ENCODE measurements at places on chromosomes 2 and 18.

DNA sequence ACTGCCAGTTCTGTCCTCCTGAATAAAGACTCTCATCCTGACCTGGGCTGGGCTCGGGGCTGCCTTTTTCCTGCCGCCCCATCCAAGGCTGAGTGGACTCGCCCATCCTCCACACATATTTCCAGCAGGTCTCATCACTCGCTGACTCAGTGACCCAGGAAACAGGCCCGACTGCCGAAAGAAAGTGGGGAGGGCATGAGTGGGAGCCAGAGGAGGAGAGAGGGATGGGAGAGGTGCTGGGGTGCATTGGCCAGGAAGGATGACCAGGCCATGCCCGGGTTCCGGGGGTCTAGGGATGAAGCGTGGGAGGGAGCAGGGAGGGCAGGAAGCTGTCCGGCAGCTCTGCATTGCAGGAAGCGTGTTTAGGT lies 66.7 kb downstream of the TWIST2 start:
- DNase-seq: no peak

- DNase-seq: no peak
These were observed 662.3 kb downstream of the SATB2 start for GRCh38 chr2:198795419-198795818.

- DNase-seq: no peak
These were observed 90.2 kb downstream of the ZNF521 start for GRCh38 chr18:25261768-25262167.

DNA sequence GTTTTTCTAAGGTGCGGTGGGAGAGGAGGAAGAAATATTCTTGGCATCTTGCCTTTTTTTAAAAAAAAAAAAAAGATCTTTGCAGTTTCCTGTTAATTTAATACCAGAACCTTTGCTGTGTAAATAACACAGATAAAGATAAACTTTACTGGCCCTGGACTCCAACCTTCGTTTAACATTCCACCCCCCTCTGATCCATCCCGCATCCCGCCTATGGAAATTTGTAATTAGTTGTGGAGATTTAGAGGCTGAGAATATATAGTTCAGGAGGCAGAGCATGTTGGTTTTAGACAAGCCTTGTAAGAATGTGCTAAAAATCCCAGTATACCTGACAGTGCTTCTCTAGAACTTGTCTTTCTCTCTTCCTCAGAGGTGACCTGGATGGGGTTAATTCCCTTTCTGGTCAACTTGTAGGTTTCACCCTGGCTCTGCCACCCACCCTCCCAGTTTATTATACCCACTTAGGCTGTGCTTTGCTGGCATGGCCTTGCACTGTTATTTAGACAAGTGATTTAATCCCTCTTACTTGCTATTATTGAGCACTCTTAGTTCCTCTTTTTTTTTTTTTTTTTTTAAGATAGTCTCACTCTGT lies 2.9 kb upstream of the C2orf72 start:
- no peak for DNase-seq

DNA sequence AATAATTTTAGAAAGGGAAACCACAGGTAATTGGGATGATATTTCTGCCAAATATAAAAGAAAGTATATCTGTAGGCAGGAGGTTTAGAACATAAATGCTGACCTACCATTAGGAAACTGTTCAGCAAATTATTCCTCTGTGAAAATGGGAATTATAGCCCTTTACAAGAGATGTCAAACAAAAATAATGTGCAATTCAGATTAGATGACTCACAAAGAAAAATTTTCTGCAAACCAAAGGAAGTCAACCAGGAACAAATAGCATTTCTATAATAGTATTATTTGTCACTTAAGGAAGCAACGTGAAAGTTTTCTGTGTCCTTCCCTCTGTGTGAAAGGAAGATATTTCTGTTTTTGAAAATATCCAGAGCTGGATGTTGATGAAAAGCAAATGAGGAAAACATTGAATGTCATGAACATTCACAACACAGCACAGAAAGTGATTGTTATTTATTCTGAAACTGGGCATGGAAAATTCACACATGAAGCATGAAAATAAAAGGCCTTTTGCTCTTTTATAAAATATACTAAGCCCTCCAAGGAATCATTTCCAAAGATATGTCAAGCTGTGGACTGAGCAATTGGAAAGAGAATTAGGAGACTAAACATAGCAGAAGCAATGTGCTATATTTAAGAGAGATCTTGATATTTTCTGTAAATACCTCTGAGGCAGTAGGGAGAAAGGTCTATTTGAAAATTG lies 57.9 kb upstream of the SPHKAP start:
- no peak for DNase-seq

GRCh38 chr2:40208463-40208862 lies 243.4 kb downstream of the SLC8A1 start:
- DNase-seq: no peak

DNA sequence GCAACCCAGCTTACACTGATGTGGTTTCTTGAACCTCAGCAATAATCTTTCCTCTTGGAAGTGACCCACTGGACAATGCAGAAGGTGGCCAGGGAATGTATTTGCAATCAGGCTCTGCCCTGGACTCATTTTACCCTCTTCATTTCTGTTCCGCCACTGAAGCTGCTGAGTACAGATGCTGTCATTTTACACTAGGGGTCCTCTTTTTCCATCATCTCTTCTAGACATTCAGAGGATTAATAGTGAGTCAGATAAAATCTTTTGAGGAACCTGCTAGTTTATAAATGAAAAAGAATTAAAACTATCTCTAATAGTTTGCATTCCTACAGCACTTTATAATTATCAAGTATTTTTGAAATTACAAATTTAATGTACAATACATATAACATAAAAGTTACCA lies 87.9 kb upstream of the PNPT1 start:
- no peak for DNase-seq

- no peak for DNase-seq
These were observed 17.9 kb downstream of the CDH2 start for GRCh38 chr18:28159055-28159454.

DNA sequence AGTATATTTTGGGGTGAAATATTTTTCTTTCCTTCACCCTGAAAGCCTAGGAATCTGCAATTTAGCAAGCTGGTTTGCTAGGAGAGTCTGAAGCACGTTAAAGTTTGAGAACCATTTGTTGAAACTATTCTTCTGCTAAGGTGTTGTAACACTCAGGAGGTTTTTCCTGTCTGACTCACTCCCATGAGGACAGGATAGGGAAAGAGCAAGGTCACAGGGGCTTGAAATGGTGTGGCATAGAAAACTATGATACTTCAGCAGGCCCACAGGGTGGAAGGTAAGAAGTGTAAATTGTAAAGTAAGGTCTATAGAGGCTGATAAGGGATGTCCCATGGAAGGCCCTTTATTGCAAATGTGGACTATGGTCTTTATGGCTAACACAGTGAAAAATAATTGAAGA lies 177.7 kb upstream of the ZC3H15 start:
- DNase-seq: no peak

DNA sequence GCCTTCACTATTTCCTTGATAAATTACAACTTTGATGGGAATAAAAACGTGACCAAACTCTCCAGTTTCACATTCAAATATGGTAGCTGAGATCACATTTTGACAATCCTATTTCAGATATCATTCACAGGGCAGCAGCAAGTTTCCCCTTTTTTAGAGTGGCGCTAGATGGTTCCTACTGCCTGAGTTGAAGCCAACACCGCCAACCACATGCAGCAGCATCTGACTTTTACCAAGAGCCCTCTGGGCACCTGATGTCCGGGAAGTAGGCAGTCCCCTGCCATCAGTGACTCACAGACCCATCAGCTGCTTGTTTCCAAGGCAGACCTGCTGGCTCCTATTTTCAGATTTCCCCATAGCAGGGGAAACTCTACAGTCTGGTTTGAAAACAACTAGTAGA lies 4.0 kb upstream of the MREG start:
- DNase-seq: no peak

DNA sequence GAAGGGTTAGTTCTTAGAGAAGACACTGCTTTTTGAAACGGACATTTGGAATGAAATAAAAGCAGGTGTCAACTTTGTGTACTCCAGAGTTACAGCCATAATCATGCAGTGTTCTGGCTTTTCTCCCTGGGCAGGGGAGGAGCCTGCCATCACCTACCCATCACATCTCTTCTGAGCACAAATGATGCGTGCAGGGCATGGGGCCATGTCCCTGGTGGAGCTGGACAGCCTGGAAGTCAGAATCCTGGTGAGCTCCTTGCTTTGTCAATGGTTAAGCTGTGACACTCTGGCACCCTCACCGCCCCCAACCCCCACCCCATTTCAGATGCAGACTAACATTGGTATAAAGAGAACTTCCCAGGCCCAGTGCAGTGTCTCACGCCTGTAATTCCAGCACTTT lies 53.1 kb downstream of the PDCL3 start:
- DNase-seq: no peak

DNA sequence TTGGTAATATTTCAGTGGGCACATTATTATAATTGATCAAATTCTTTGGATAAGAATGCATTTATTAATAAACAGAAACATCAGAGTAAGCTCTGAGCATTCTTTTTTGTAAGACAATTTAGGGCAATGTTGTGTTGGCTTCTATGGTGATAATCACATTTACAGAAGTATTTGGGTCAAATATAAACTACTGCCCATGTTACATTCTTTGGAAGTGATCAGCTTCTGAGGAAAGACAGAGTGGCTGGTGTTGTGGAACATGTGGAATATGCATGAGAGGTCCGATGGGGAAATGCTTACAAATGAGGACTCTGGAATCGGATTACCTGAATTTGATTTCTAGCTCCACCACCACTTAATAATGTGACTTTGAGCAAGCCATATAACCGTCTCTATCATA lies 19.4 kb downstream of the SERPINB13 start:
- DNase-seq: no peak

DNA sequence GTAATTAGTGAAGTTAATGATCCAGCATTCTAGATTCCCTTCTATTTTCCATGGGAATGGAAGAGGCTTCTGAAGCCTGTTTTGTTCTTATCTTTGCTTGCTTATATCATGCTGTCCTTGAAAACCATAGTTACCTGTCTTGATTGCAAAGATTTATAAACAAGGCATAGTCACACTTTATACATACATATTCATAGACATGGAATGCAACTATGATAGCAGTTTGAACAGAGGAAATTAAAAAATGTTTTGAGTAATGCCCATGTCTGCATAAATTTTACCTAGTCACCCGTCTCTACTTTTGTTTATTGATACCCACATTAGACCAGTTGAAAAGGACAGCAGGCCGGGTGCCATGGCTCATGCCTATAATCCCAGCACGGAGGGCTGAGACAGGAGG lies 289.0 kb downstream of the PTPRM start:
- DNase-seq: no peak

DNA sequence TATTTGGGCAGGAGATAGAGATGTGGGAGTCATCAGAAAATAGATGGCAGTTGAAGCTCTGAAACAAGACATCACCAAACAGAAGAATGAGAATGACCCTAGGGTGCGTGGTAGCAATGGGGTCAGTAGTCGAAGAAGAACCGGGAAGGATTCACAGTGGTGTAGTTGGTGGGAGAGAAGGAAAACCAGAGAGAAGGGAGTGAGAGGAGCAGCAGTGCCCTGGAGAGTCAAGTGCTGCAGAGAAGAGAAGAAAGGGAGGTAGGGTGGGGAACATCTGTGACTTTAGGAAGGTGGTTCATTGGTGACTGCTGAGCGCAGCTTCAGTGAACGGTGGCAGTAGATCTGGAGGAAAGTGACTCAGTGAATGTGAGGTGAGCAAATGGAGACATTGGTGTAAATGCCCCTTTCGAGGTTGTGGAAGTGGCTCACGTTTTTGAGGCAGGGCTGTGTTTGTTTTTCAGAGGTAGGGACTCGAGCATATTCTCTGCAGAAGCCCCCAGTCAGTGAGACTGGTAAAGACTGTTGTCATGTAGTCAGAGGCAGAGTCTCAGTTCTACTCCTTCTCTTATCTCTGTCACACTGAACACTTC lies 36.4 kb downstream of the CDC42EP3 start:
- no peak for DNase-seq

- no peak for DNase-seq
These were observed 28.1 kb downstream of the COBLL1 start for GRCh38 chr2:164813535-164813934.

GRCh38 chr2:182631299-182631698 lies 84.8 kb upstream of the DNAJC10 start:
- DNase-seq: no peak

- no peak for DNase-seq
These were observed 88.6 kb downstream of the LIPG start for GRCh38 chr18:49650426-49650891.

GRCh38 chr2:230692760-230693159 lies 19.9 kb upstream of the CAB39 start:
- DNase-seq: no peak

DNA sequence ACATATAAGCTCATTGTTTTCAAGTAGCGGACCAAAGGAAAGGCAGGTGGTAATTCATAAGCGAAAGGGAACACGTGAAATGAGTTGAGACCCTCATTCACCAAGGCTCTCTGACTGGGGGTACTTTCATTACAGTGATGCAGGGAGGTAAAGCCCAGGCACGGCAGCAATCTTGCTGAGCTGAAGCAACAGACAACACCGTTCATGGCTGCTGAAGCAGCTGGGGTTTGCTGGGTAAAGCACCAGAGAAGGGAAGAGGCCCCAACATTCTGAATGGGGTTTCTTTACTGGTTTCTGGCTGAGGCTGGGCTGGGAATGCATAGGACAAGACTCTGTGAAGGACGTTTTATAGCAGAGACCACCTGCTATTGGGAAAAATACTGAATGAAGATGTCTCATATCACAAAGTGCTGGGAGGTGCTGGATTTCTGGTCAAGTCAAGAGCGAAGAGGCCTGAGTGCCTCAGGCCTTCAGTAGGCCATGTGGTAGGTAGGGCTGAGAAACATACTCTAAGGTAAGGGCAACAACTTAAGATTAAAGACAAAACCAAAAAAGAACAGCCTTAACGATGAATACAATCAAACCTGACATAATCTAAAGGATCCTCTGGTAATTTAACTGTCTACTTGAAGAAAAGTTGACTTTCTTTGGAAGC lies 324.7 kb upstream of the PIK3C3 start:
- DNase-seq: no peak
